ENCODE measurements at places on chromosomes 7 and 10.

- DNase-seq, result no peak
These were observed 53.2 kb upstream of the SYPL1 start for GRCh38 chr7:106165337-106165736.

DNA sequence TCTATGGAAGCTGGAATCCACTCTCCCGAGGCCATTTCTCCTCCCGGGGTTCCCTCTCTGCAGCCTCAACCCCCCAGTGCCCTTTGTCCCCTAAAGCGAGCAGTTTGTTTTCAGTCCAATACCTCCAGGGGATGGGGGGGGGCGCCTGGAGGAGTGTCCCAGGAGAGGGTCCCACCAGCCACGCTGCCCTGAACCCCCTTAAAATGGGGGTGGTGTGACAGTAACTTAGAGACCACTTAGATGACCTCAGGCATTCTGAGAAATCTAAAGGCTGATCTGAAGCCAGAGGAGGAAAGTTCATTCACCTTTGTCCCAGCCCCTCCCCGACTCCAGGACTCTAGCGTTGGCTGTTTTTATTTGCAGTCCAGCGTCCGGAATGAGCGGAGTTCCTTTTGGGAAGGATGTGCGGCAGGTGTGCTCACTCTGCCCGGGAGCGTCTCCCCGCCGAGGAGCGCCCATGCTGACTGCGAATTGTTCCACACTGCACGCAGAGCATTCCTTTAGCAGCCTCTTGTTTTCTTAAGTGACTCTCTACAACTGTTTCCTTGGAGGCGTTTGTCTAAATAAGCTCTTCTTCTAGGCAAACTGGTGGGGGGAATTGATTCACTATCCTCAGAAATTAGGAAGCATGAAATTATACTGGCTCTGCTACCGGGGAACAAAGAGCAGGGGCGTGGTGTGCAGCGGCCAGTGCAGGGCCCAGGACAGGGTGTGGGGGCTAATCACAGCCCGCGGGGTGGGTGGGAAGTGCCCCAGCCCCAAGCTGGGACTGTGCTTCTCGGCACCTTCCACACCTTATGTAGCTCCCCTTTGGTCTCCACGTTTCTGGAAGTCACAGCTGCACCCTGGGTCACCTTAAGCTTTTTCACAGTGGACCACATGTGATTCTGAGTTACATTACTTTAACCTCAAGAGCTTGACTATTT is 46.3 kb downstream of the SYPL1 start:
- no peak for DNase-seq

DNA sequence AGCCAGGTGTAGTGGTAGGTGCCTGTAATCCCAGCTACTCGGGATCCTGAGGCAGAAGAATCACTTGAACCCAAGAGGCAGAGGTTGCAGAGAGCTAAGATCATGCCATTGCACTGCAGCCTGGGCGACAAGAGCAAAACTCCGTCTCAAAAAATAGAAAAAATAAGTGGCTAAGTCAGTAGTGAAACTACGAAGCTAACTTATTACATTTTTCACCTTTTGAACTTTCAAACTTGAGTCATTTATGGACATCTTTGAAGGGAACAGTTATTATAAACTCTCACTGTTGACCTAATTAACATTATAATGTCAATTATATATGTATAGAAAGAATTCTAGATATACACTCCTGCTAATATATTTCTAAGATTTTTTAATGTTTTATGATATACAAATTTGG is 541.5 kb upstream of the C7orf33 start:
- DNase-seq, result no peak

DNA sequence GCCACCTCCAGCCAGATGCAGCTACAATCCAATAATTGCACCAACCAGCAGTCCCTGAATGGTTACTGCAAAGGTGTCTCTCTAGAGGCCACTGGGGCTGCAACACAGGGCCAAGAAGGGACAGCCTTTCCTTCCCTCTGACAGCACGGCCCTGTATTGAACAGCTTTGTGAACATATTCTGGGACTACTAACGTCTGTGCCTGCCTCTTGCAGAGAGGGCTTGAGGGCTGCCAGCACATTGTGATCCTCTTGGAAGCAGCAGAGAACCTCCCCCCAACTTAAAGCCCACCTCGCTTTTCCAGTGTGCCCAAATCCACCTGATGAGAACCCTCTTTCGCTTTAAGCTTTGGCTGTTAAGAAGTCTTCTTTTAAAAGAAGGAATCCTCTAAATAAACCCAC is 415.9 kb downstream of the RPS24 start:
- DNase-seq, result no peak

DNA sequence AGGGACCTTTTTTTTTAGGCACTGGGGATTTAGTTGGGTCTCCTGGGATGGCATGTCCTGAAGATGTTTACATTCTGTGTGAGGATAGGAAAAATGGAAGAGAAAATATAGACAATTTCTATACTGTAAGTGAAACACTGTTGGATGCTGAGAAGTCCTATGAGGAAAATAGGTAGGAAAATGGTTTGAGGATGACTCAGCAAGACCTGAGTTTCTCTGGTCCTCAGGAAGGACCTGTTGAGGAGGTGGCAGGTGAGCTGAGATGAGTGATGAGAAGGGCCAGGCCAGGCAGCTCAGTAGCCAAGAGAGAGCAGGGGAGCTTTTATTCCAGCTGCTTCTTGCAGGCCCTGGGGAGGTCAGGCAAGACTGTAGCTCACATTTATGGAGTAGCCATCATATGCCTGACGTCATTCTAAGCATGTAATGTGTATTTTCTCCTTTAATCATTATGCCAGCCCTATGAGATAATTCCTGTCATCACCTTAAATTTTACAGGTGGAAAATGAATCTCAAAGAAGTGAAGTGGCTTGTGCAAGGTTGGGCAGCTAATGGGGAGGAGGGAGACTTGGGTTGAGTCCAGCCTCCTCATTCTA is 19.1 kb upstream of the LRRC18 start:
- DNase-seq, result no peak

DNA sequence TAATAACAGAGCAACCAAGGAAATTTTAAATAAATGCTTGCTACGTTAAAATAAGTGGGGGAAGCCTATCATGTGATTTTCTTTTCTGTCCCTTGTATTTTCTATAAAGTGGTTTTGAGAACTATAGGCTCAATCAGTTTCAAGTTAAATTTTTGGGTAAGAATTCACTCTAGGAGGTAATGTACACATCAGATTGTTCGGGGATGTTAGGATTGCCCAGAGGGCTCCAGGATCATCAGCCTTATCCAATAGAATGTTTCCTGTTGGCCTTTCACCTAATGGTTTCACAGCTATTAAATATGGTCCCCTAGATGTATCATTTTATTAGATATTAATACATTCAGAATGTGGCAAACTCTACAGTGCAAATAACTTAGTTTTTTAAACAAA is 438.4 kb upstream of the NPVF start:
- DNase-seq, result no peak

DNA sequence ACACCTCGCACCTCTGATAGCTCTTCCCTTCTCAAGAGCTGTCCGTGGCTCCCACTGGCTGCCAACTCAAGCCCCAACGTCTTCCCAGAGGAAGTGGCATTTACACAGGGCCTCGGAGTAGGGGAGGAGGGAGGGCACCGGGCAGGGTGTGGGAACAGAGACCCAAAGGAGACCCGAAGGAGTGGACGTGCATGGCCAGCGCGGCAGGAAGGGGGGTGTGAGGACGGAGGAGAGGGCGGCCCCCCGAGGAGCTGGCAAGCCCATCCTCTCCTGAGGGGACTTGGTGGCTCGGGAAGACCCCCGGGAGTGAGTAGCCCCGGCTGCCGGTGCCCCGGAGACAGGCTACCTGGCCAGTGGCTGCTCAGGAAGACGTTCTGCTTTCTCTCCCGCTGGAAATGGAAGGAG is 85.9 kb downstream of the FOXL3 start:
- DNase-seq, result no peak

Measured in T follicular helper cell (primary cell).